ENCODE measurements at places on chromosomes 1 and 21.

DNA sequence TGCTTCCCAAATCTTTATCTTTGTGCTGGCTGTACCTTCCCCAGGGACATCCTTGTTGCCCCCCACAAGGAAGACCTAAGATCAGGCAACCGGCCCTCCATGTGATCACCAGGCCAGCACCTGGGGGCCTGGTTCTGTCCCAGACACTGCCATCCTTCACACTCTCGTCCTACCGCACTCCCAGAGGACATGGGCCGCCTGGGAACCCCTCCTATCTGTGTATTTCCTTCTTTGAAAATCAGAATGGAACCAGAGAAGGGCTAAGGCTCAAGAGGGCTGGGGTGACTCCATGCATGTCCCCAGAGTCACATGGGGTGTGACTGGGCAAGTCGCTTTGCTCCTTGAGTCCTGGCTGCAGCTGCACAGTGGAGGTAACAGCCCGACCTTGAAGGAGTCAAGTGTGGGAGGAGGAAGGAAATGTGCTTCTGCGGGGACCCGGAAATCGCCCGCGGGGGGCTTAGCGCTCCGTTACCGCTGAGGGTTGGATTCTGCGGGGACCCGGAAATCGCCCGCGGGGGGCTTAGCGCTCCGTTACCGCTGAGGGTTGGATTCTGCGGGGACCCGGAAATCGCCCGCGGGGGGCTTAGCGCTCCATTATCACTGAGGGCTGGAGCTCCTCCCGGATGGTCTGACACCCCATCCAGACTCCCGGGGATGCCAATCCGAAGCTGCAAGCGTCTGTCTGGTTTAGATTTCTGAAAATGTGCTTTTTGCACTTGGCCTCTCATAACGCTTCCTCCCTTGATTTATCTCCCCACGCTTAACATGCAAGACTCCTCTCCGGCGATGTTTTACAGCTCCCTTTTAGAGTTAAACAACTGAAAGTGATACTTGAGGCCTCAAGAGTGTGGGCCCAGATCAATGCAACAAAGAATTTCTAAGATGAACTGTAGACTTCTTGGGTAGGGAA, 278.9 kb downstream of the NPHP4 start:
- no peak for DNase-seq

- no peak for DNase-seq
Observed at GRCh38 chr1:197393105-197393504, 125.1 kb downstream of the CRB1 start.

GRCh38 chr21:41583274-41583790, 75.4 kb upstream of the TMPRSS2 start:
- no peak for DNase-seq

GRCh38 chr1:23169727-23170335, 1.2 kb upstream of the LUZP1 start:
- peak; percentile 83 for DNase-seq

DNA sequence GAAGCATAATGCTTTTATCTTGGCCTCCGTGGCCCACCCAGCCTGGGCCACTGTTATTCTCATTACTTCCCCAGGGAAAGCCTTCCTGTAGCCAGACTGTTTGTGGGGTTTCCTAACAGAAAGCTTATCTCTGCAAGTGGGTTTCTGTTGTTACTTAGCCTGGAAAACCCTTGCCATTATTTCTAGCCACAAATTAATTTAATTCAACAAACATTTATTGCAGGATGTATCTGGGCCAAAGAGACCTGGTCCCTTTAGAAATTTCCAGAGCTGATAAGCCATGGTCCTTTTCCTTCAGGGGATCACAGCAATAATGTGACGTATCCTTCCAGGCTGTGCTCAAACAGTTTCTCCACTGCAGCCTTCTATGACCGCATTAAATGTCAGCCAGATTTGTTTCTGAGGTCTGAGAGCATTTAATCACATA, 20.9 kb downstream of the TNN start:
- no peak for DNase-seq

- DNase-seq, result no peak
Observed at GRCh38 chr1:29043274-29043965, 80.3 kb downstream of the TMEM200B start.

DNA sequence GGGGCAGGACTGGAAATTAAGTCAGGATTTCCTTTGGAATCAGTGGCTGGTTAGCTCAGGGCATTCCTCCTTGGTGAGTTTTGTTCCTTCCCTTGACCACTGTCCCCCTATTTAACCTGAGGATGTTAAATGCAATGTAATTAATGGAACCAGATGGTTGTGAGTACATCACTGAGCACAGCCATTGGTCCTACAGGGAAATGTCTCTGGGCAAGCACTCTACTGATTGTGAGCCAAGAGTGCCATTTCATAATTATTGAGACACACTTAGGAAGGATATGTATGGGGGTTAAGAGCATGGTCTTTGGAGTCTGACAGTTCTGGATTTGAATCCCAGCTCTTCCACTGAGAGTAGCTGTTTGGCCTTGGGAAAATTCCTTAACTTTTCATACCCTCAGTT, 74.4 kb downstream of the SPAG17 start:
- no peak for DNase-seq

DNA sequence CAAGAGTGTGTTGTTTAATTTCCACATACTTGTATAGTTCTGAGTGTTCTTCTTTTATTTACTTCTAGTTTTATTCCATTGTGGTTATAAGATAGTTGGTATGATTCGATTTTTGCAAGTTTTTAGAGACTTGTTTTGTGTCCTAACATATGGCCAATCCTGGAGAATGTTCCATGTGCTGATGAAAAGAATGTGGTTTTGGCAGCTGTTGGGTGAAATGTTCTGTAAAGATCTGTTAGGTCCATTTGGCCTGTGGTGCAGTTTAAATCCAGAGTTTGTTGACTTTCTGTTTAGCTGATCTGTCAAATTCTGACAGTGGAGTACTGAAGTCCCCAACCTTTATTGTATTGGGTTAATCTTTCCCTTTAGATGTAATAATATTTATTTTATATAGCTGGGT, 19.5 kb upstream of the TIPRL start:
- DNase-seq, result no peak

DNA sequence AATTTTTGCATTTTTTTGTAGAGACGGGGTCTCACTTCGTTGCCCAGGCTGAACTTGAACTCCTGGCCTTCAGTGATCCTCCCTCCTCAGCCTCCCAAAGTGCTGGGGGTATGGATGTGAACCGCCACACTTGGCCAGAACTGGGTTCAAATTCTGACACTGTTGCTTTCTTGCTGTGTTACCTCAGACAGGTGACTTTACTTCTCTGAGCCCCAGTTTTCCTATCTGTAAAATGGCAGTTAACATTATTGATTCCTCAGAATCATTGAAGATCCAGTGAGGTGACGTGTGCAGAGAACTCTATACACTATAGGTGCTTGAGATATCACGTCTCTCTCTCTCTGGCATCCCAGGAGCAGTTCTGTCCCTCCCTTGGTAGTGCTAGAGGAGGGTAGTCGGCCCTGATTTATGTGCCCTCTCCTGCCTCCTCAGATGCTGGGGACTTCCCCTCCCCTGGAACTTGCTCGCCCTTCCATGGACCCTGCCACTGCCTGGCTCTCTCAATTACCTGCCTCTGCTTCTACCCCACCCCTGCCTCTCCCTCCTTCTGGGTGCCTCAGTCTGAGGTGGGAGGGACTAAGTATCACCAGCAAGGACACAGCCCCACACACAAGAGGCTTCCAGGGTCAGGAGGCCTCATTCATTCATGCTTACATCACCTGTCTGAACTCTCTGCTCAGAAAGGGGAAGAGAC, 2.8 kb upstream of the HPCA start:
- peak; percentile 59 for DNase-seq

All from NCI-H2171 (cell line).